ENCODE measurements at places on chromosomes 11 and 22.

- DNase-seq: no peak
Observed at GRCh38 chr11:11813288-11813962, 28.3 kb upstream of the USP47 start.

DNA sequence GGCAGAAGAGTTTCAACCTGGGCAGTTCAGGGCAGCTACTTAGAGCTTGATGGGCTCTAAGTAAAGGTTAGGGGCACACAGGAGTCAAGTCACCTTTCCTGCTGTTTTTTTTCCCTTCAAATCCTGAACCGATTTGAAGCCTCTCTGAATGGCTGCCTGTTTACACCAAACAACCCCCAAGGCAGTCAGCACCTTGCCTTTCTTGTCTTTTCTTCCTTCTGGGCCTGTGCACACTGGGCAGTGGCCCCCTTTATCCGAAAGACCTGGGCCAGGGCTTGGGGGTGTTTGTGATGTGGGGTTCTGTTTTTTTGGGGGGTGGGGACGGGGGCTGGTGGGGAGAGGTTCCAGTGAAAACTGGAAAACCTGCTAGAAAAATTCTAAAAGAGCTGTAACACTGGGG, 4.3 kb downstream of the RSPH14 start:
- DNase-seq: peak; percentile 5

DNA sequence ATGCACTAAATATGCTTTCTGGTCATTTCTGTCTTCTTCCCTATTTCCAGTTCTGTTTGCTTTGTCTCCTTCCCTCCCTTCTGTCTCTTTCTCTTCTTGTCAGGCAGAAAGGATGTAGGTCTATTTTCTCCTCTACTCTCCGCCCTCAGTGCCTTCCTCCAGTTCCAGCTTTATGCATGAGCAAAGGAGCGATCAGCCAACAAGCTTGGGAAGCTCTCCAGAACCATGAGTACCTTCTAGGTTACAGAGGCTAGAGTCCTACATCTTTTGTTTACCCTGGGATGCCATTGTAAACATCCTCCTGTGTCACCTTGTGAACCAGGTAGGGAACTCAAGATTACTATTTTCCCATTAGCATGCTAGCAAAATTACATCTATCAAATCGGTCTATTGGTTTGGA, 7.9 kb upstream of the SPON1 start:
- DNase-seq: no peak

GRCh38 chr11:29914203-29914930, 102.5 kb downstream of the KCNA4 start:
- no peak for DNase-seq

GRCh38 chr11:123211981-123212380, 16.9 kb upstream of the CLMP start:
- no peak for DNase-seq

- DNase-seq: no peak
Observed at GRCh38 chr22:35437049-35437448, 37.1 kb downstream of the MCM5 start.

GRCh38 chr11:99208813-99209212, 188.1 kb downstream of the CNTN5 start:
- DNase-seq: no peak

DNA sequence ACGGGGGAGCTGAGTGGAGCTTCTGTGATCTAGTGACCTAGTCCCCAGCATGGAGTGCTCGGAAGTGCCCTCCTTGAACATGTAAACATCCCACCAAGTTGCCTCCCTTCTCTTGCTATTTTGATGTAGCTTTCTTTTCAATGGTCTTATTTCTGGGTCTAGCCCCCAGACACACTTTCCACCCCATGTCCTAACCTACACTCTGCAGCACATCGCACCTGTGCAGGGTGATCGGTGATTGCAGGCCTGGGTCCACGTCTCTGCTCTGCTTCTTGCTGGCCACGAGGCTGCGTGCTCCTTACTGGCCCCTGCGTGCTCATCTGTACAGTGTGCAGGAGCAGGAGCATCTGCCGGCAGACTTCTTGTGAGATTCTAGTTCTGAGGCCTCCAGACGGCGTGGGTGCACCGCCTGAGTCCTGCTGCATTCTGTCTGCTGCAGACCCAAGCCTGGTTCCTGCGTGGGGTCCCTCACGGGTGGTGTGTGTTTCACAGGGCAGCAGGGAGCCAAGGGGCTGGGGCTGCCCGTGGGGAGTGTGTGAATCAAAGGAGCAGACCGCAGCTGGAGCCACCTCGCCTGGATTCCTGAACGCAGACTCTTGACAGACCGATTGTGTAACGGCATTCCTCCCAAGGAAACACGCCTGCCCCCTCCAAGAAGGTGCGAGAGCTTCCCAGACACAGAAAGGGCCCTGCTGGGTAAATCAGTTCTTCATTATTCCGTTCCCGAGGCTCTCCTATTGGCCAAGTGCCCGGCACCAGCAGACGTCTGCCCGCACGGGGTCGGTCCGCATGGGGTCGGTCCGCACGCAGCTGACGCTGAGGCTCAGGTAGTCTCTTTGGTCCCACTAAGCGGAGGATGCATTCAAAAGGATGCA, 44.4 kb upstream of the MYEOV start:
- DNase-seq: no peak

DNA sequence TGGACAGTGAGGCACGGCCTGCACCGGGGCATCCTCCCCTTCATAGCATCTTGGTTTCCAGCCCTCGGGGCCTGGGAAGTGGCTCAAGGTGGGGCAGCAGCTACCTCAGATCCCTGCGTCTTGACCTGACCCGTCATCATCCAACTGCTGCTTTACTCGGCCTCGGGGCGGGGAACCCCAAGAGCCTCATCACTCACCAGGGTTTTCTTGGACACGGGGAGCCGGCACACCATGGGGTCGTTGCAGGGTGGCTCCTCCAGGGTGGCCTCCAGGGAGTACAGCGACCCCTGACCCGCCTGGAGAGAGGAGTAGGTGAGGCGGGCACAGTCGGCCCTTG, 651 bp downstream of the CTSF start:
- DNase-seq: no peak

DNA sequence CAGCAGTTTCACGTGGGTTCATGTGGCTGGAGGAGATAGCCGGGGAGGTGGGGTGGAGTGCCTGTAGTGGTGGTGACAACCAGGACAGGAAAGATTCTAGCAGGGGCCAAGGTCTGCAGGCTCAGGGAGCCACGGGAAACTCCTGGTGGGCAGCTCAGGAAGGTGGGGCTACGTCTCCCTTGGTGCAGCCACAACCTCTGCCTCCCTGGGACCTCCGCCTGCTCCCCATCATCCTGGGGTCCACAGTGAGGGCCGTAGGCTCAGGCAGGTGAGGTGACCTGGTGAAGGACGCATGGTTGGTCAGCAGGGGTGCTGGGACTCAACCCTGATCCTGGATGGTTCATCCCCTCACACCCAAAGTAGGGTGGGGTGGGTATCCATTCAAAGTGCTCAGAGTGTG, 524.1 kb downstream of the TBC1D22A start:
- DNase-seq: no peak

DNA sequence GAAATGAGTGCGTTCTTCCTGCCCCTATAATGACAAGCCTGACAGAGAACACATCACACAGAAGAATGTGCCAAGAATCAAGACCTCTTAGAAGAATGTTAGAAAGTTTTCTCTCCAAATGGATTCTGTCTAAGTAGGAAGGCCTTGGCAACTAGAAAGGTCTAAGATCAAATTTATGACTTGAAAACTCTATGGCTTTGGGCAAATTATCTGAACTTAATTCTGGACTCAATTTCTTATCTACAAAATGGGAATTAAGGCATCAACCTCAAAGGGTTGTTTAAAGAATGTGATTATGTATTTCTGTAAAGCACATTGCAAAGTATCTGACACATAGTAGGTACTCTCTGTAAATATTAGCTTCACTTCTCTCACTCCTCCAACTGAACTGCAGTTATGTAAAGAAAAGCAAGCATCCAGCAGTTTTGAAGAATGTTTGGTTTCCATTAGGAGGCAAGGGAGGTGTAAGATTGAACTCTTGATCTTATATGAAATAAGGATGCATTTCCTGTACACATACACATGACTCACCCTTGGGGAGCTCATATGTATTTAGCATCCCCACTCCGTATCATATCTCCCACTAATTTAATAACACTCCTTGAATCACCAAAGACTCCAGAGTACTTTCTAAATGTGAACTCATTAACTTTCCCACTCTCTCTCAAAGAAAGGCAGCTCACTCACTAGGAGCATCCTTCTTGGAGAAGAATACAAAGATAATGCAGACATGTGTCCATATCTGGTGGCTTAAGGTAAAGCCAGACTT, 77.6 kb downstream of the ETS1 start:
- no peak for DNase-seq

- DNase-seq: no peak
Observed at GRCh38 chr11:126400479-126400878, 45.0 kb downstream of the ST3GAL4 start.

DNA sequence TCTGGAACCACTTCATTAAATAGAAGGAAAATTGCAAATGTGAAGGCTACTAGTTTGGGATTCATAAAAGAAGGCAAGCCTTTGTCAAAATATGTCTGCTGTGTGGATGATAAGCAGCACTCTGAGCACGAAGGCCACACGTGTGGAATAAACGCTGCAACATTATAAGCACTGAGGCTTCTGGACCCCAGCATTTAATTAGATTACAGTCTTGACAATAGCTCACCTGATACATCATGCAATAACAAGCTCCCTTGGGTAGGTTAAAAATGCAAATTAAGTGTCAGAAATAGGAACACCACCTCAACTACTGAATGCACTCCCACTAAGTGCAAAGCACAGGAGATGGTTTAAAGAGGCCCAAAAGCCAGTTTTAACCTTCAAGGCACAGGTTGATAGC, 179.3 kb downstream of the LARGE1 start:
- no peak for DNase-seq

- no peak for DNase-seq
Observed at GRCh38 chr22:25127318-25127717, 72.3 kb upstream of the CRYBB3 start.

GRCh38 chr11:131457163-131457562, 86.7 kb downstream of the NTM start:
- no peak for DNase-seq

DNA sequence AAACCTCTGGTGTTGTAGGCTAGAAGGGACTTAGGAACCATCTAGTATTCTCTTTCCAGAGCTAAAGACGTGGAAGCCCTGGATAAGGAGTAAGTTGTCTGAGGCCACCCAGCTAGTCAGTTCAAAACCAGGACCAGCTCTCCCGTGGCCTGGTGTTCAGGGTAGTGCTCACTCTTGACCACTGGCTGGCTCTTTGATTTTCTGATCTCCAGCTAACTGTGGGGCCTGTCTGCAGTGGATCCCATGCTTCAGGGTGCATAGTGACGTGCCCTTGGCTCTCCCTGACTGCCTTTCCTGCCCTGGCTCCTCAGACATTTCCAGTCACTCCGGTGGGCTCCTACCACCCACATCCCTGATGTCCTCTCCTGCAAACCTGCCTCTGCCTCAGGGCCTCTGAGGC, 1.3 kb downstream of the CLMP start:
- no peak for DNase-seq

DNA sequence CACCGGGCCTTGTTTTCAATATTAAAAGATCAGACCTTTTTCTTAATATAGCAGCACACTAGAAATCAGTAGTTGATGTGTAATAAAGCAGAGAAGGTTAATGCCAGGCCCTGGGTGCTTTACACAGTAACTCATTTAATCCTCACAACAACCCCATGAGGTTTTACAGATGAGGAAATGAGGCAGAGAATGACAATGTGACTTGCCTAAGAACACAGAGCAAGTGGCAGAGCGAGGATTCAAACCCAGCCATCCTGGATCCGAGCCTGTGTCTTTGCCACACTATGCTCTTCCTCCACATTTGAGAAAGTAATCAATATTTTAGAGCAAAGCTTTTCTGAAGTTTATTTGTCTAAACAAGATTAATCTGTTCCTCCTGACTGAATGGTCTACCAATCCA, 7.2 kb downstream of the JAML start:
- DNase-seq: no peak

- no peak for DNase-seq
Observed at GRCh38 chr11:407651-408123, 7.1 kb downstream of the SIGIRR start.

DNA sequence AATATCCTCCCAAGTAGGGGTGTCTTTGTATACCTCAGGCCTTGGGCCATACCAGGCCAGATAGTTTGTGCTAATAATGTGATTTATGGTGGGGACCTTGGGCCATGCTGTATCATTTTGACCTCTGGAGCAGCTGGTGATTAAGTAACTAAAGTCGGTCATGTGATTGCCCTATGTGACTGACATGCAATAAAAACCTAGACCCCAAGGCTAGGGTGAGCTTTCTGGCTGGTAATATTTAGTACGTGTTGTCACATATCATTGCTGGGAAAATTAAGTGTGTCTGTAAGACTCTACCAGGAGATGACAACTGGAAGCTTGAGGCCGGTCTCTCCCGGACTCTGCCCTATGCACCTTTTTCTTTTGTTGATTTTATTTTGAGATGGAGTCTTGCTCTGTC, 12.6 kb upstream of the TFIP11 start:
- DNase-seq: no peak

DNA sequence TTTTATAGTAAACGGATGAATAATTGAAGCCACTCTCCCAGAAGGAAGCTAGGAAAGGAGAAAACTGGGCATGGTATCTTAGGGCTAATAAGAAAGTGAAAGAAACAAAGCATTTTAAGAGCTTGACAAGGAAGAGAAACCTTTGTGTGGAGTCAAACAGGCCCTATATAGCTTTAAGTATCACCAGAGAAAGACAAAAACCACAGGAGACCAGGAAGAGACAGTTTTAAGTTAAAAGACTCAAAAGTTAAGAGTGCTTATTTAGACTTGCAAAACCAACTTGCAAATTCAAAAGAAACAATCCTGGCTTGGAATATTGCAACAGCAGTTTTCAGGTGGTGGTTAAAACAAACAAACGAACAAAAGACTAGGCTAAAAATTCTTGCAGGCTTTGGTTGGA, 3.4 kb downstream of the PAK1 start:
- DNase-seq: no peak

DNA sequence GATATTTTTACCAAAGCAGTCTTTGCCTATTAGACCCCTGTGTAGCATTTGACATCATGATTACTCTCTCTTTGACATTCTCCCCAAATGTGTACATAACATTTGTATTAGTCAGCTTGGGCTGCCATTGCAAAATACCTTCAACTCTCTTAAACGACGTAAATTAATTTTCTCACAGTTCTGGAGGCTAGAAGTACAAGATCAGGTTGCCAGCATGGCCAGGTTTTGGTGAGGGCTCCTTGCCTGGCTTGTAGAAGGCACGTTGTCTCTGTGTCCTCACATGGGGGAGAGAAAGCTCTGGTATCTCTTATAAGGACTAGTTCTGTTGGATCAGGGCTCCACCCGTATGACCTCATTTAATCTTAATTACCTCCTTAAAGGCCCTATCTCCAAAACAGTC, 12.3 kb upstream of the DLAT start:
- DNase-seq: no peak

Data from left ventricle myocardium superior (tissue), 1 donor.